Stimulated activated naive CD8-positive, alpha-beta T cell treated with anti-CD3 and anti-CD28 coated beads, Interleukin-15, Interleukin-2, amounts not matched to agents 100 U/mL and 50 U/mL, for 24 hours (primary cell): ENCODE measurements at places on chromosomes 4 and X.

GRCh38 chr4:139458999-139459398 lies 5.1 kb downstream of the RAB33B start:
- DNase-seq, result no peak

DNA sequence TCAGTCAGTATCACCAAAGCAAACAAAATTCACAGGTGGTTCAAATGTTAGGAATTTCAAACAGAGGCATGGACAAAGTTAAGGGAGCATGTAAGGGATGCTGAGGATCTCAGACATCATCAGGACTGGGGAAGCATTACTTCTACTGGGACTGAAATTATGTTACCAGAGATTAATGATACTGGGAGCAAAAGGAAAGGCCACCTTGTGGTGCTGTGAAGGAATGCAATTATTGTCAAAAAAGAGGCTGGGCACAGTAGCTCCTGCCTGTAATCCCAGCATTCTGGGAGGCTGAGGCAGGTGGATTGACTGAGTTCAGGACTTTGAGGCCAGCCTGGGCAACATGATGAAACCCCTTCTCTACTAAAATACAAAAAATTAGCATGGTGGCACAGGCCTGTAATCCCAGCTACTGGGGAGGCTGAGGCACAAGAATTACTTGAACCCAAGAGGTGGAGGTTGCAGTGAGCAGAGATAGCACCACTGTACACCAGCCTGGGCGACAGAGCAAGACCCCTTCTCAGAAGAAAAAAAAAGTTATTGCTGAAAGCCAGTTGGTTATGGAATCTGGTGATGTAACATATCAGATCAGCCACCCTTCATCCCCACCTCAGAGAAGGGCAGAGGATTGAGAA lies 954.3 kb downstream of the PCDH7 start:
- no peak for DNase-seq

DNA sequence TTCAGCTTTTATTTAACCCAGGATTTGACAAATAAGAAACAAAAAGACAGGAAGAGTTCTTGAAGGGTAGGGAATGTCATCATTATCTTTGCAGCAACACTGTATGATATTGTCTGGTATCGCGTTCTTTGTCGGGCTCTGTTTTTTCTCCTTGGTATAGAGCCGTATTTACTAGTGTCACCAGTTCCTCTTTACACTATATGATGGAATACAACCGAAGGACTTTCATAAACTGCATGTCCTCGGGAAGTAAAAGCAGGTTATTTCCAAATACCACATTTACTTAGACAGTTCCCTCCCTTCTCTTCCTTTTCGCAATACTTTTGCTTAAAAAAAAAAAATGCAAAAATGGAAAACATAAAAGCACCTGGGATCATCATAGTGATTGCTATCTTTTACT lies 96.6 kb upstream of the IL13RA1 start:
- no peak for DNase-seq

GRCh38 chr4:8229331-8229975 lies 30.4 kb downstream of the SH3TC1 start:
- DNase-seq, result peak; percentile 27

GRCh38 chrX:110163488-110163887 lies 154.4 kb downstream of the AMMECR1 start:
- DNase-seq, result no peak

GRCh38 chr4:15481961-15482745 lies 12.5 kb downstream of the CC2D2A start:
- DNase-seq, result no peak

GRCh38 chr4:20983763-20984575 lies 283.7 kb downstream of the PACRGL start:
- DNase-seq, result no peak

GRCh38 chr4:8270912-8271815 lies 1.6 kb downstream of the HTRA3 start:
- no peak for DNase-seq

DNA sequence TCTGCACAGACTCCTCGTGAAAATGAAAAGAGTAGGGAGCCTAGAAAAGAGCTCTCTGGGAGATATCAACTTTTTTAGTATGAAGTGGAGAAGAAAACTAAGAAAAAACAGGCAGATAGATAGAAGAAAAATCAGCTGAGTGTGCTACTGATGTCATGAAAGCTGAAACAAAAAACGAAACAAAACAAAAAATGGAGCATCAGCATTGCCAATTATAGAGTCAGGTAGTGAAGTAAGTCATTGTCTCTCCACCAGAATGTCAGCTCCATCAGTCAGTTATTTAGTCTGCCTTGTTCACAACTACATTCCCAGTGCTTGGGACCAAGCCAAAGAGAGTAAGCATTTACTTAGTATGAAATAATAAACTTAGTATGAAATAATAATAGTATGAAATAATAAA lies 595.1 kb downstream of the STPG2 start:
- DNase-seq, result no peak
